ENCODE measurements at places on chromosomes 1 and 21. TPM values are rescaled to one million over a fixed set of nuclear protein-coding genes. Genes with fewer than 3 reads are reported as not detected.
A peak's percentile ranks its signal among the peaks of the same experiment; 100 is the strongest.

DNA sequence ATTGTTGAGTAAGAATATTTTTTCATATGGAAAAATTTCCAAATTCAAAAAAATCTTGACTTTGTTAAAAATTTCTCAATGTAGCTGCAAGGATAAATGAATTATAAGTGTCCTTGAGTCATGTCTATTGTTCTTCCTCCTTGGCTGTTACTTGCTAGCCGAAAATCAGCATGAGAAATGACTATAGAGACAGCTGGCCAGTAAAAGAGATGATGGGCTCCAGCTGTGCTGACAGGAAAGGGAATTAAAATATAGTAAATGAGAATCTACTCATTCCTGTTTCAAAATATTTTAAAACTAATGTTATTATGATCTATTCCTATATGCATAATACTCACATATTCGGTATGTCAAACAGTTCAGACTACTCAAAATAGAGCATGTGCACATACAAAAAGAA lies 1292.6 kb downstream of the BRINP3 start:
- DNase-seq = no peak

Gene SELP
- not detected for total RNA-seq

DNA sequence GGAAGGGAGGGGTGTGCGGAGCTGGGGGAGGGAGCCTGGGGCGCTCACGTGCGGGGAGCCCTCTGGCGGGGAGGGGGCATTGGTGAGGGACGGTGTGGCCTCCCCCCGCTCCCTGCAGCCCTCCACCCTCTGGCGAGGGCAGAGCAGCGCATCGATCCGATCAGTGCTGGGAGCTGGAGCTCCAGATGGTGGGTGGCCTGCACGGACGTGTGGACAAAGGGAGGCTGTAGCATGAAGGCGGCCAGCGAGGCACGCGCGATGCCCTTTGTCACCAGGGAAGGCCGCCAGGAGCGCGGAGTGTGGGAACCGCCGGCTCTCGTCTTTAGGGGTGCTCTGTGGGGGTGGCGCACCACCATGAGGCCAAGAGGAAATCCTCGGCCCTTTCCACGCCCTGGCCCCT lies 5.4 kb upstream of the HES5 start:
- no peak for DNase-seq

- DNase-seq = peak; percentile 55
Observed at GRCh38 chr1:40784141-40784770, 669 bp downstream of the KCNQ4 start.

GRCh38 chr1:70672442-70672888 lies 261.4 kb downstream of the CTH start:
- no peak for DNase-seq

GRCh38 chr1:117180147-117180967 lies 30.4 kb downstream of the VTCN1 start:
- no peak for DNase-seq

Gene BGLAP
- 2.6 TPM for total RNA-seq

DNA sequence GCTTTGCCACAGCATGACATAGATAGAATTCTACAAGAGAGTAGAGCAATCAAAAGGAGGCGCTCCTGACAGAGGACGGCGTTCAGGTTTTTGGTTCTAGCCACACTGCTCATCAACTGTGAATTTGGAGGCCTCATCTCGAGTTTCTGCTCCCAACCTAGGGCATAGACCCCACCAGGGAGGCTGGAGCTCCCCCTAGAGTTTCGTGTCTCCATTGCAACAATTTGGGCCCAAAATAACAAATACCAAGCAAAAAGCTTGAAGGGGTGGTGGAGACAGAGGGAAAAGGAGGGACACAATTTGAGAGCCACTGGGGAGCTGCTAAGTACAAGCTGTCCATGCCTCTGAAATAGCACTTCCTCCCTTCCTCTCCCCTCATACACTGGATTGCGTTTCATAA lies 297.0 kb downstream of the GPATCH2 start:
- peak; percentile 73 for DNase-seq

DNA sequence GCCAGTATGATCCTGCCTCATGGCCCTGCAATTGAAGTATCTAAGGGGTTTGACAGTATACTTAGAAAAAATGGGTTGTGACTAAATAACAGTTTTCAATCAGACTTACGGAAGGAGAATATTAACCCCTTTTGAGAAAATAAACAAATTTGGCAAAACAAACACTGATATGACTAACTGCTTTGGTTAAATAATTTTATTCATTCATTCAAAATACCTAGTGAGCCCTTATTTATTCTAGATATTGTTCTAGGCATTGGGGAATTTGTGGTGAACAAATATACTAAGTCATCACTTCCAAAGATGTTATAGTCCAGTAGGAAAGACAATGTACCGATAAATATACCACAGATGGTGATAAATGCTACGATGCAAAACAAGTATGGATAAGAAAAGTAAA lies 358.7 kb downstream of the TGFB2 start:
- DNase-seq = no peak

Gene WDR64
- total RNA-seq = not detected

- DNase-seq = no peak
Observed at GRCh38 chr1:197225611-197226010, 42.4 kb upstream of the CRB1 start.

DNA sequence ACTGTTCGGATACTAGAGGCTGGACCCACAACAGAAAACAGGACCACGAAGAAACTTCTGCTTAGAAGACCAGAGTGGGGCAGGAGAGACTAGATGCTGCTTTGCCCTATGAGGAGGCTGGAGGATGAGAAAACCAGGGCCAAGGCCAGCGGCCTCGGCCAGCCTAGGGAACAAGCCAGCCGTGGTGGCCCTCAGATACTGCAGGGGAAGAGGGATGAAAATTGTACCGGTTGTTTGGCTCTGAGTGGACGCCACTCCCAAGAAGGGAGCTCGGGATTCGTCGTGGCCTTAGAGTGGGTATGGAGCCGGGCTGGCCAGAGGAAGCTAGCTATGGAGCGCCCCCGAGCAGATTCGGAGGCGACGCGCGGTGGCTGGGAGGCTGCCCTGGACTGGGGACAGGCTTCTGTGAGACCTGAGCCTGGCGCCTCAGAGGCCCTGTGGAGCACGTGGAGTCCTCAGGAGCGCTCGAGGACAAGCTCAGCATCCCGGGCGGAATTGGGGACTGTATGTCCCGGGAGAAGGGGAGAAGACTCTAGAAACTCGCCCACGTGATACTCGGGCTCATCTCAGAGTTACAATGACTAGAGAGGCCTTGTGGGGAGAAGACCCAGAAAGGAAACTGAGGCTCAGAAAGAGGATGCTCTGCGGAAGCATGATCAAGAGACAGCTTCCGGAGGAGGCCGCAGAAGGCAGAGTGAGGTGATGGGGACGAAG lies 2.8 kb downstream of the PRRX1 start:
- DNase-seq = peak; percentile 46

DNA sequence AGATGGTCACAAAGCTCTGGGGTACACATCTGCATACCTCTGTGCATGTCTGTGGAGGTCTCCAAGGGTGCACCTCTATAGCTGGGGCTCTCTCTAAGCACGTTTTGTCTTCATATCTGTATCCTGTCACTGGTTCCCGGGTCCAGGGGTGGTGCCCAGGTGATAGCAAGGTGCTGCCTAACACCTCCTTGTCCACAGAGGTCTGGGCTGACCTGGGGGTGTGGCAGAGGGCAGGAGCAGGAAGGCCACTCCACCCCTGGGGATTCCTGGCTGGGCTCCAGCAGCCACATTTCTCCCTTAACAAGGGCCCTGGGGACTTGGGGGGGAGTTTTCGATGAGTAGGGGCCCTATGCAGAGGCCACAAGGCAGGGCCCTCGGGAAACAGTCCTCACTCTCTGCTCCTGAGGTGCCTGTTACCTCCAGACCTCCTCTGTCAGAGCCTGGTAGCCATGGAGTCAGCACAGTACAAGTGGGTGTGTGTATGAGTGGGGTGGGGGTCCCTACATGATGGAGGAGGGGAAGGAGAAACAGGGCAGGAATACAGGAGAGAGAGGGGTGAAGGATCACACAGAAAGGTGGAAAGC lies 7.0 kb upstream of the CDCP2 start:
- no peak for DNase-seq

- no peak for DNase-seq
Observed at GRCh38 chr1:92503043-92503925, 16.6 kb upstream of the GFI1 start.

- DNase-seq = no peak
Observed at GRCh38 chr1:29909962-29910361, 673.6 kb downstream of the PTPRU start.

DNA sequence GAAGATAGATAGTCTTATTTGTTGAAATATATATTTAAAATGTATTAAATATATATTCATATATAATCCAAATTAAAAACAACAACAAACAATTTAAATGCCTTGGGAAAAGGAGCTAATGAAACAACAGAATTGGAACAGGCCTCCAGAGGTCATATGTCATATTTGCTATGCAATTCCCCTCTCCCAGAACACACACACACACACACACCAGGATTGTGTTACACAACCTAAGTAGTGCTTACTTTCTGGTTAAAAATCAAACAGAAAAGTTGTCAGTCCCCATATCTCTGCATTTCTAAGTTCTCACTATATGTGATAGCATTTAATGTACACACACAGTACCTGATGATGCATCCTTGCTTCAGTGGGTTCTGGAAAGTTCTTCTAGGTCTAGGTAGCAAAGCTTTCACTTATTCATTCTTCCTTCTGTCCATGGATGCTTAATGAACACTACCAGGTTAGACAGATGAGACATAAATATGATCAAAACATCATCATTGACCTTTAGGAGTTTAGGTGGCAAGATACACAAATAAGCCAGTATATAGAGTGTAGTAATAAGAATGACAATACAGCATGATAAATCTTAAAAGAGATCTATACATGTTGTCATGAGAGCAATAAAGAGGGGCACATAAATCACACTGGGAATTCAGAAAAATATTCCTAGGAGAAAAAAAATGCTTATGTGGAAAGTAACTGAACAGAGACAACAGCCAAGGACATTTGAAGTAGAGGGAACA lies 662.8 kb downstream of the PTPRC start:
- no peak for DNase-seq

GRCh38 chr21:38448671-38449385 lies 49.4 kb downstream of the ERG start:
- peak; percentile 34 for DNase-seq

Gene WNT9A
- total RNA-seq = 1.1 TPM

DNA sequence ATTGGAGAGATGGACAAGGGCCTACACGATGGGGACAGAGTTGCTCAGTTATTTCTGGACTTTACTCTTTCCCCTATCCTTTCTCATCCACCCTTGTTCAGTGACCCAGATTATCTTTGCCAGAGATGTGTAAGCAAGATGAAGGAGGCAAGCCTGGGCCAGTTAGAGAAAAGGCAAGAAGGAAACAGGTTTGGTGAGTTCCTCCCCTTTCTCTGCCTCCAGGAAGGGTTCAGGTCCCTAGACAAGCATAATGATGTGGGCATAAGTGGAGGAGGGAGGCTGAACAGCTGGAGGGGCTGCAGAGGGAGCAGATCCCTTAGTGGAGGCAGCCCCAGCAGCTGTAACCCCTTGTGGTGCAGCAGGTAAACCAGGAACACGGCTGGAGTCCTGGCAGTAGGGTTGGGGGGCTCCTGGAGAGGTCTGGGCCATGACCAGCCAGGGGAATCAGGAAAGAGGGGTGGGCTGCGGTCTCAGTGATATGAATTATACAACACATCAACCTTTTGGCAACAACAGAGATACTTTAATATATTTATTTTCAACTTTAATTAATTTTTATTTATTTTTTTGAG lies 9.2 kb upstream of the CDC42 start:
- DNase-seq = no peak

DNA sequence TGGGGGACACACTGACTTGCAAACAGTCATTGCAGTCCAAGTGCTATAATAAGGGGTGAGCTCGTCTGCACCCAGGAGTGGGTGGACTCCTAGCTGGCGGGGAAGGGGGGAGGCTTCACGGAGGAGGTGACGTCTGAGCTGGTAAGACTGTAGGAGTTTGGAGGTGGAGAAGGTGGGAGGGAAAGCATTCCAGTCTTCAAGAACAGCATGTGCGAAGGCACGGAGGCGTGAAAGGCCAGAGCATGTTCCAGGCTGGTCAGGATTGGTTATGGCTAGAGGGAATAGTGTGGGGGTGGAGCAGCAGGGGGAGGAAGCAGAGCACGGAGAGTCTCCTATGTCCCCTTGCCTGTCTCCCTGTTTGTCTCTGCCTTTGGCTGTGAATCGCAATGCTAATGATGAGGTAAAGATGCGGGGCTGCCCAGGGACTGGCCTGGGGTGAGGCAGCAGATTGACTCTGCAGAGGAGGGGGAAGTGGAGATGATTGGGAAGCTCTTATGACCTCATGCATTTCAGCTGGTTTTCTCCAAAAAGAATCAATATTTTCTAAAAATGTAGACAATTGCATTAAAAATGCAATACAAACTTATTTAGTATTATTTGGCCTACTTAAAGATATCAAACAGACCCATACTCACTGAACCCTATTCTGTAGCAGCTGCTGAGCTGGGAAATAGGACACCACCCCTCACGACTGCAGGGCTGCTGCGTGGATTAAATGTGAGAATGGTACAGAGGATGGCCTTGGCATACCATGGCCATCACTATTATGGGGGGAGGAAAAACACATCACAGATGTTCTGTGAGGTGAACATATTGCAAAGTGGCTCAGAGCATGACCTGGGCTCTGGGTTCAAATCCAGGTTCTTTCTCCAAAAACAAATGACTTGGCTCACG lies 2.6 kb upstream of the ZNF436 start:
- DNase-seq = peak; percentile 18

DNA sequence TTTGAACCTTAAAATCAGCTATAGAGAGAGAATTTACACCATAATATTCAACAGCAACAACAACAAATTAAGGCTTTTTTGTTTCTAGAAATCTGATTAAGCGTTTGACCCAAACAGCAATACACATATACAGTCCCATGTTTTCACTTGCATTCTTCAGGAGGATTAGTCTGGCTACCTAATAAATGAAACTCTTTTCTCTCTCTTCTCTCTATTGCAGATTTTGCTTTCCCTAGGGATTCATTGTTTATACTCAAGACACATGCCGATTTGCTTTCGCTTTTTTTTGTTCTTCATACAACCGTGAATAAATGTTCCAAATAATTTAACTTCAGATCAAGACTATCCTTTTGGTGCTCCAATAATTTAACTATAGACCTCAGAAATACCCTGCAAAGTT lies 162.4 kb upstream of the PTBP2 start:
- DNase-seq = no peak

Gene KRTAP13-2
- not detected for total RNA-seq

Gene AADACL4
- not detected for total RNA-seq

Gene FMN2
- 2.1 TPM for total RNA-seq

DNA sequence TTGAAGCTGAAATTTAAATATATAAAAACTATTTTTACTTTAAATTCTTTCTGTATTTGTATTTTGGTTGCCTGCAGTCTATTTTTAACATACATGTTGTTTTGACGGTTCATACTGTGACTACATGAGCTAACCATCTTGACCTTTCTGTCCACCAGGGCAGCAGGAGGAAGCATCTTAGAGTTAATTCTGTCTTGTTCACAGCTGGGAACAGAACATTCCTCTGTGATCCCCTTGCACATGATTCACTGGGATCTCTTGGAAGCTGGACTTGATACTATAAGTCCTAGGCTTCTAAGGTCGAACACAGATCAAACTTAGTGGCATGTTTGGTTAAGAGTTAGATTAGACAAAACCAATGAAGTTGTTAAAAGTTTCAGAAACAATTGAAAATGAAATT lies 99.7 kb downstream of the NFIA start:
- DNase-seq = no peak

Gene NKAIN1
- total RNA-seq = 35.3 TPM
